Neural progenitor cell (in vitro differentiated cells): ENCODE measurements at places on chromosomes 1 and 21.

DNA sequence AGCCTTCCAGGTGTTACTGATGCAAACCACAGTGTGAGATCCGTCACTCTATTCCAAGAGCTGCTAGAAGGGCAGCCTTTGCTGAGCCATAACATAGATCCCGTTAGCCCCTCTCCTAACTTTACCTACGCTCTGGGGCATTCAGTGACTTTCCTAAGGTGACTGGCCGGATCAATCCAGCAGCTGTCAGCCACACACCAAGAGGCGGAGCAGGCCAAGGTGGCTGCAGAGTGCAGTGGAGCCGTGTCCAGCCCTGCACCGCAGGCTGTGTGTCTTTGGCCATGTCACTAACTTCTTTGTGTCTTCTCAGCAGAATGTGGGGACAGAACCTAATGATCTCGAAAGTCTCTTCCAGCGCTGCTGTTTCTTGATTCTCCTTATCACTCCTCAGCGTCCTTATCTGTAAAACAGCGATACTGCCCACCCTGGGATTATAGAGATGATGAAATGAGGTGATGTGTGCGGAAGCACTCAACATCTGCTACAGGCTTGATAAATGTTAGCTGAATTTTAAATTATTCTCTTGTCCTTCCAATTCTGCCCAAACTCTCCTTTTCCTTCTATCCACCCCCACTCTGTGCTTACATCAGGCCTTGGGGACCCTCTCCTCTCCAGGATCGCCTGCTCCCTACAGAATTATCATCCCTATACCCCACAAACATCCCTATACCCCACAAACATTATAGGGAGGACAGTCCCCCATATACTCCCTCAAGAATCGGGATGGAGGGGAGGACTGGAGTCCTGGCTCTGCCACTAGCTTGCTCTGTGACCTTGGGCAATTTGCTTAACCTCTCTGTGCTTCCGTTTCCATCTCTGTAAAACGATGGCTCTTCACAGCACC is 25.8 kb upstream of the LRRN2 start:
- no peak overlapping the region for H3K27ac ChIP-seq
- no peaks in the 10 kb centered on the region for H3K36me3 ChIP-seq
- H3K27me3 ChIP-seq = peaks cover 78% of the 10 kb centered on the region
- peaks cover 56% of the 10 kb centered on the region for H3K4me1 ChIP-seq

GRCh38 chr1:51331206-51332100 is 1.1 kb upstream of the TTC39A start:
- H3K27ac ChIP-seq = no peak overlapping the region
- H3K4me1 ChIP-seq = peaks cover 3% of the 10 kb centered on the region
- H3K36me3 ChIP-seq = no peaks in the 10 kb centered on the region
- no peak overlapping the region for H3K4me3 ChIP-seq
- peaks cover 28% of the 10 kb centered on the region for H3K27me3 ChIP-seq

- no peak overlapping the region for H3K27ac ChIP-seq
- no peaks in the 10 kb centered on the region for H3K4me1 ChIP-seq
- H3K36me3 ChIP-seq = no peaks in the 10 kb centered on the region
Measured at GRCh38 chr1:244802041-244802440, 33.4 kb upstream of the COX20 start.

GRCh38 chr1:81512252-81513003 is 288.3 kb upstream of the ADGRL2 start:
- no peaks in the 10 kb centered on the region for H3K27me3 ChIP-seq
- H3K27ac ChIP-seq = no peak overlapping the region
- H3K4me1 ChIP-seq = peaks cover 69% of the 10 kb centered on the region
- H3K4me3 ChIP-seq = no peak overlapping the region
